Fibroblast of villous mesenchyme (primary cell): ENCODE measurements at places on chromosomes 6 and 20. TPM values are rescaled to one million over a fixed set of nuclear protein-coding genes. Genes with fewer than 3 reads are reported as not detected.

Gene PLTP
- total RNA-seq, result 10.4 and 14.8 TPM in 2 replicates

Gene PCMT1
- 112 and 126 TPM in 2 replicates for total RNA-seq

Gene EDN1
- 2.2 and 2.9 TPM in 2 replicates for total RNA-seq

Gene FGD2
- total RNA-seq, result not detected in 2 replicates

Gene TTI1
- total RNA-seq, result 15.8 and 24.2 TPM in 2 replicates

Gene RMND1
- total RNA-seq, result 30.0 and 30.7 TPM in 2 replicates

Gene MCCD1
- total RNA-seq, result not detected in 2 replicates

Gene OXT
- total RNA-seq, result not detected in 2 replicates

Gene DOK5
- total RNA-seq, result under 0.01 and 1.3 TPM in 2 replicates

Gene TREM1
- not detected in 2 replicates for total RNA-seq

Gene MAK
- total RNA-seq, result not detected in 2 replicates

Gene MPIG6B
- total RNA-seq, result not detected in 2 replicates

Gene COL10A1
- total RNA-seq, result 4.3 and 10.6 TPM in 2 replicates

Gene TMEM151B
- under 0.01 TPM in 1 of 2 replicates, not detected in the other for total RNA-seq

Gene LY6G6D
- not detected in 2 replicates for total RNA-seq

Gene CST1
- total RNA-seq, result 3.9 and 11.3 TPM in 2 replicates

Gene POU5F1
- not detected in 2 replicates for total RNA-seq

Gene IL20RA
- 0.43 and 1.3 TPM in 2 replicates for total RNA-seq

Gene HCRTR2
- not detected in 2 replicates for total RNA-seq

Gene C6orf89
- total RNA-seq, result 48.3 and 63.9 TPM in 2 replicates

Gene MMP24
- 0.32 and 0.43 TPM in 2 replicates for total RNA-seq

Gene TRIM10
- total RNA-seq, result not detected in 2 replicates

Gene TTLL9
- not detected in 2 replicates for total RNA-seq

Gene DLL1
- total RNA-seq, result 0.86 and 0.97 TPM in 2 replicates

Gene SGK2
- under 0.01 and 0.64 TPM in 2 replicates for total RNA-seq

Gene PLCB4
- total RNA-seq, result 3.2 and 3.5 TPM in 2 replicates

Gene CASS4
- total RNA-seq, result 1.3 and 3.5 TPM in 2 replicates

Gene LTV1
- 19.6 and 24.2 TPM in 2 replicates for total RNA-seq

Gene TCEA2
- total RNA-seq, result 20.7 and 24.2 TPM in 2 replicates

Gene PCSK2
- total RNA-seq, result not detected in 2 replicates

Gene SLC22A7
- not detected in 2 replicates for total RNA-seq

Gene TMEM244
- not detected in 2 replicates for total RNA-seq

Gene ULBP1
- 0.43 and 1.6 TPM in 2 replicates for total RNA-seq

Gene HACE1
- total RNA-seq, result 22.5 and 23.3 TPM in 2 replicates

Gene PPP1R16B
- not detected in 2 replicates for total RNA-seq

Gene LY6G5C
- total RNA-seq, result 0.43 and 0.64 TPM in 2 replicates

Gene RCAN2
- 1.7 and 1.9 TPM in 2 replicates for total RNA-seq

Gene CCN6
- not detected in 2 replicates for total RNA-seq

Gene OR2B6
- not detected in 2 replicates for total RNA-seq

Gene NINL
- 8.2 and 10.3 TPM in 2 replicates for total RNA-seq

Gene RIMS4
- under 0.01 TPM in 1 of 2 replicates, not detected in the other for total RNA-seq

Gene NEDD9
- 27.1 and 29.8 TPM in 2 replicates for total RNA-seq

Gene MRAP2
- total RNA-seq, result not detected in 2 replicates

Gene SEMG1
- total RNA-seq, result not detected in 2 replicates

Gene PHACTR3
- not detected in 2 replicates for total RNA-seq

Gene WFDC10B
- total RNA-seq, result not detected in 2 replicates

Gene GPR6
- total RNA-seq, result not detected in 2 replicates

Gene SIRPD
- under 0.01 TPM in 1 of 2 replicates, not detected in the other for total RNA-seq

Gene OR12D3
- not detected in 2 replicates for total RNA-seq

Gene CALHM6
- total RNA-seq, result 0.32 TPM in 1 of 2 replicates, not detected in the other

Gene ZC2HC1B
- total RNA-seq, result not detected in 2 replicates

Gene XKR7
- not detected in 2 replicates for total RNA-seq

Gene RSPH9
- total RNA-seq, result 0.86 and 0.97 TPM in 2 replicates

Gene MAP3K4
- 26.7 and 31.5 TPM in 2 replicates for total RNA-seq

Gene TFAP2A
- 2.6 and 13.8 TPM in 2 replicates for total RNA-seq

Gene C20orf204
- 0.43 and 0.97 TPM in 2 replicates for total RNA-seq

Gene TPBG
- 47.5 and 67.0 TPM in 2 replicates for total RNA-seq

Gene NEURL2
- total RNA-seq, result 3.9 and 5.2 TPM in 2 replicates
